ENCODE measurements at places on chromosomes 3 and 15.
A peak's percentile ranks its signal among the peaks of the same experiment; 100 is the strongest.

DNA sequence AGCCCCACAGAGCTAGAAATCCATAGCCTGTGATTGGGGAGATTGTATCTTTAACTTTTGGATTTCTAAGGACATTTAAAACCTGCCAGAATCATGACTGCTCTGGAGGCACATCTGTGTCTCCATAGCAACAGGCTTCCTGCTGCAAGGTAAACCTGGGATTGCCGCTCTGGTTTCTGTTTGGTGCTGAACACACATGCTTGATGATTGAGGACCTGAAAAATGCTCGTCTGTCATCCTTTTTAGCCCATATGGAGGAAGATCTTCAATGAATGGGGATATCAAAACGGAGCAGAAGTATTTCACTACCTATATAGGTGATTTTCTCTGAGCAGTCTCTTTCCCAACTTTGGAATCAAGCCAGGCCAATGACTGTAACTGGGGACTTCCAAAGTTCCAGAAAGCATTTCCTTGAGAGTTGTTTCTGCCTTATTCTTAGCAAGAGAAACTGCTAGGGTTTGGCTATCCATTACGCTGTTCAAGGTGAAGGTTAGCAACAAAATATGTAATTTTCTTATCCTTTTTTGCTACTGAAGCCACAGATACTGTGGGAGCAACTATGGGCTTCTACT, 96.5 kb upstream of the TNIK start:
- no peak for DNase-seq

- DNase-seq: no peak
Observed at GRCh38 chr3:49553324-49553691, 969 bp upstream of the BSN start.

DNA sequence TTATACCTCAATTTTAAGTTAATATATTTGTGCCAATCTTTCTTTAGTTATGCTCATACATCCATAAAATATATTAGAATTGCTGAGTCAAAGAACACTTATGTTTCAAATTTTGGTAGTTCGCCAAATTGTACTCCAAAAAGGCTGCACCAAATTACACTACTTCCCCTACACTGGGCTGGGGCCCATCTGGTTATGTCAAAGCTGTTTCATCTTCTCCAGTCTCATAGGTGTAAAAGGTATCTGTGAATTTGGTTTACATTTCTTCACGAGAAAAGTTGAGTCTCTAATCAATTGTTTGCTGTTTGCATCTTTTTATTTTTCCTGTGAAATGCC, 706 bp downstream of the FSIP1 start:
- no peak for DNase-seq

GRCh38 chr15:66580643-66581042, 14.8 kb upstream of the LCTL start:
- no peak for DNase-seq

DNA sequence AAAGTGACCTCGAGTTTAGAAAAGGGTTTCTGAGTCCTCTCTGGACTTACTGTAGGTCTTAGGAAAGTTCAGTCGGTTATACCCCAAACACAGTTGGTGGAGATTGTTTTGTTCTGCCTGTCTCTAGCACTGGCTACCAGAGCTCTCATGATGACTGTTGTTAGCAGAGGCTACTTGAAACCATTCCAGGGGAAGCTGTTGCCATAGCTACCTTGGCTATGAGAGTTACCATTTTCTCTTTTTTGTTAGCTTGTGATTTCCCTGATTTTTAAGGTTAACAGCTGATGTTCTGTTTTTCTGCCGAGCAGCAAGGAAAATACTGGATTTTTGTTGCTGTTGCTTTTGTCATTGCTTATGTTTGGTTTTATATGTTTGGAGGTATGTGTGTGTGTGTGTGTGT, 26.7 kb downstream of the ABHD2 start:
- no peak for DNase-seq

- DNase-seq: no peak
Observed at GRCh38 chr3:120025520-120025919, 68.7 kb downstream of the GSK3B start.

- DNase-seq: no peak
Observed at GRCh38 chr3:188261011-188261410, 107.1 kb downstream of the LPP start.

DNA sequence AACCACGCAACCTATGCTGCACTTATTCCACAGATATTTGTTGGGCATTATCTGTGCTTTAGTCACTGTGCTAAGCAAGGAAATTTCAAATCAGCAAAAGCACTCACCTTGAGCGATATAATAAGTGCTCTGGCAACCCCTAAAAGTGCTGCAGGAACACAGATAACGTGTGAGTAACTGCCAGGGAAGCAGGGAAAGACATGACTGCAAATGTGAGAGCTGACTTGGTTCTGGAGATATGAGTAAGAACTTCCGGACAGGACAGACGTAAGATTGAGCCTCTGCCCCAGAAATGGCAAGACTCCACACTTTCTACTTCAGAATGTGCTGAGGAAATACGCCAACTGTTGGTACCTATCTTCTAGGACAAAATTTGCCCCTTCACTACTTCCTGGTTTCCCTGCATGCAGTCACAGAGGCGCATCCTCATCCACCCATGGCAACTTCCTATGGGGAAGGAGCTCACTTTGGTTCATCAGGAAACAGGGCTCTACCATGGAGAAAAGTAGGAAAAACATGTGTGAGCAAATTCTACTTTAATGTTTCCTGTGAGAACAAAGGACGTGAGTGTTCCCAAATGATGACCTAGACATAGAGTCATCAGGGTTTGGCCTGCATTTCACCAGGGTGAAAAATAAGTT, 41.7 kb downstream of the AQP9 start:
- DNase-seq: no peak

GRCh38 chr3:50124800-50125178, 30.3 kb upstream of the SEMA3F start:
- DNase-seq: no peak

DNA sequence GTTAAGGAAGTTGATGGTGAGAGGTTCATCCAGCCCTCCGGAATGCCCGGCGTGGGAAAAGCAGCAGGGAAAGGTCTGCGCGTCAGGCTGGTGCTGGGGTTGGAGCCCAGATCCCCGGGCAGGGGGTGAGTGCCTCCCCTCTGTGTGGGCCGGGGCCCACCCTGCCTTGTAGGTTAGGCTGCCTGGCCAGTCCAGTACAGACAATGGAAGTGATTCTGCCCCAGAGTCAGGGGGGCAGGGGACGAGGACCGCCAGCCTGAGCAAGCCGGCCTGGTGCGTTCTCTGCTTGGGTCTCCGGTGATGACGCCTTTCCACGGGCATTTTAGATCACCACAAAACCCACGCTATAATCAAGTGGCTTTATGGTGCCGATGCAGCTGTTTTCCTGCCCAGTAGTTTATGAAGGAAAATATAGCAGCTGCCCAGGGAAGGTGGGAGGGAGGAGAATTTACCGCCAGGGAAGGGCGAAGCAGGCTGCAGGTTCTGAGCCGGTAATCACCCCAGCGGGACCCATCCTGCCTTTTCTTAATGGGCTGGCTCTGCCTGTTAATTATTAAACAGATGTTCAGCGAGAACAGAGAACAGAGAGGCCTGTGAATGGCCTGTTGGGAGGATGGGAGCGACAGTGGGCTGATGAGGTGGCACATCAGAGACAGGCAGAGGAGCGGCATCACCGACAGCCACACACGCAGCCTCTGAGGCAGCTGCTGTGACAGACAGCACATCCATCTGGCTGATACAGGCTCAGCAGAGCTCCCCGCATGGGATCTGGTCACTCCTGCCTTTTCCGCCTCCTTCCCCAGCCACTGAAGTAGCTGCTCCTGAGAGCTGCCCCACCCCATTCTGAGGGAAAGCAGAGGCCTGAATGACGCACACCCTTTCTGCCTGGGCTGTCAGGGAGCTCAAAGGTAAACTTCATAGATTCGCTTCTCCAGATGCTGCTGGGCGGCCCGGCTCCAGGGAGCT, 35.2 kb downstream of the BDH1 start:
- peak; percentile 50 for DNase-seq

- DNase-seq: peak; percentile 42
Observed at GRCh38 chr3:50205413-50206276, 574 bp downstream of the SLC38A3 start.

DNA sequence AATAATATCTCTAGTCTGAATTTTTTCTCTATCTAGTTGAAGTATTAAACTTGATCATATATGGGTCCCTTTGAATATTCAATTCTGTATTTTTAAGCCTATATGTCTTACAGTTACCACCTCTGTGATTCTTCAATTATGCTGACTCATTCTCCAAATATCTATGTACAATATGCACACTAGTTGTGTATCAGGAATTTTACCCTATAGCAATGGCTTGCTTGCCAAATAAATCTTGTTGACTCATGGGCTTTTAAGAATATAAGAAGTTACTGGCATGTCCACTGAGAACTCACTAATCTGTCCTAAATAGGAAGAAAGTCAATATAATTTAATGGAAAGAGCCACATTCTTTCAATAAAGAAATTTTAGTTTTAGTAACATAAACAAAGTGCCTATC, 656.3 kb downstream of the RBMS3 start:
- no peak for DNase-seq

GRCh38 chr3:156024904-156025533, 95.4 kb upstream of the KCNAB1 start:
- DNase-seq: no peak

GRCh38 chr15:74827614-74828013, 1.2 kb downstream of the CPLX3 start:
- no peak for DNase-seq

DNA sequence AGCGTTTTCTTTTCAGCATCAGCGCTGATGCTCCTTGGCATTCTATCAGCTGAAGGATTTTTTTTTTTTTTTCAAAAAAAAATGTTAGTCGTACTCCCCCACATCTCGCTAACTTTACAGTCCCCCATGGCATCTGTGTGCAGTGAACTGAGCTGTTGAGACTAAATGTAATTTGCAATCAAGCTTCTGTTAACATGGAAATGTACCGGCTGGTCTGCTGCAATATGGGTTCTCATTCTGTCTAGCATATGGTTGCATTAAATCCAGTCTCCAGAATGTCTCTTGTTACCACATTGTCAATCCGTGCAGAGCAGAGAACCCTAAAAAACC, 32.2 kb upstream of the TPRG1 start:
- DNase-seq: no peak

GRCh38 chr3:192827863-192828594, 89.6 kb downstream of the MB21D2 start:
- DNase-seq: no peak

DNA sequence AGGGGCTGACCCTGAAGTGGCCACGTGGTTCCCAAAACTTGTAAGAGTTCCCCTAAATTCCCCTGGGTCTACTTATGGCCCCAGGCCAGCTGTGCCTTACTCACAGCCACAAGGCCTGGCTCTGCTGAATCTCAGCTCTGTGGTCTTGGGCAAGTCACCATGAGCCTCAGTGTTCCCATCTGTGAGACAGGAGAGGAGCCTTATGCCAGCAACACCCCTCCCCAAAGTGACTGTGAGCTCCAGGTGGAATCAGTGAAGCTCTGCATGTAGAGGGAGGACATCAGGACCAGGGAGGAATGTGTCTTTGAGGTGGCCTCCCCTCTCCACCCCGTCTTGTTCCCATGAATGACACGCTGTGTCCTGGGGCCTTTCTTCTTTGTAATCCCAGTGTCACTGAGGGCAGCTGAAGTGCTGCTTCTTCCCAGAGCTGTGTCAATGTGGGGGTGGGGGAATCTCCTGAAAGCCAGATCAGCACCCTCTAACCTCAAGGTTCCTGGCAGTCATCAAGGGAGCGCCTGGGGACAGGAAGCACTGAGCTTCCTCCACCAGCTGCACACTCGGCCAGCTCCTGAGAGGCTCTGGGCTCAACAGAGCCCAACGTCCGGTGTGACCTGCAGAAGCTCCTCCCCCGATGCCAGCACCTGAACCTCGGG, 258.9 kb downstream of the UACA start:
- DNase-seq: no peak

DNA sequence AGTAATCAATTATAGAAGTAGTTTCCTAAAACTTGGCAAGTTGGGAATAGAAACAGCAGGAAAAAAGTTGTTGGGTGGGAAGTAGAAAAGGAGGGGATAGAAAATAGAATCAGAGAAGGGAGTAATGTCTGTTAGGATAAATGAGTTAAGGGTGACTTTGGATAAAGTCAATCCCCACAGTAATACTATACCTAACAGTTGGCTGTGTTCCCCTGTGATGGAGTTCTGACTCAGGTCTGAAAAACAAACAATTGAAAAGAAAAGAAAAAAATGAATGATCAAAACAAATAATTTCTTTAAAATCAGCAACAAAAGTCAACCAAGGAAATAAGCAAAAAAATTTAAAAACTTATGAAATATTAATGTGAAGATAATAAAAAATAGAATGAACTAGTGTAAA, 50.3 kb downstream of the EMC4 start:
- DNase-seq: no peak

DNA sequence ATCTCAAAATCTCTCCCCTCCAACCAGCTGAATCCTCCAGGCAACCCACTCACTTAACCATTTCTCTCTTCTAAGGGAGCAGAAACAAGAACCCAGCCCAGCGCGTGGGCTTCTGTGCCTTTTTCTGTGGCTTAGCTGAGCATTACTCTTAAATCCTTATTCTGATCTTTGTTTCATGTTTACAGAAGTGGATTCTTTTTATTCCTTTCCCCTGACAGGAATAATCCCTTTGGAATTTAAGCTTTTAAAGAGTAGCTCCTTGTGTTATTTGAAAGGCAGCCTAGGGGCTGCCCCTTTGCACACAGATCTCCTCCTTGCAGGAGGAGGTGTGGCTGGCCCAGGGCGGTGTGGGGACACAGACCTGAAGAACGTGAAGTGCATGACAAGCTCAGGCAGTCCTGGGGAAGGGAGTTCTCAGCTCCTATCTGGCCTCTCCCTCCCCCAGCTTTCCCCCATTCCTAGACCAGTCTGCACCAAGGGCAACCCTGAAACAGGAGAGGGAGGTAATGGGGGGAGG, 77.1 kb upstream of the UBE2E1 start:
- DNase-seq: no peak

DNA sequence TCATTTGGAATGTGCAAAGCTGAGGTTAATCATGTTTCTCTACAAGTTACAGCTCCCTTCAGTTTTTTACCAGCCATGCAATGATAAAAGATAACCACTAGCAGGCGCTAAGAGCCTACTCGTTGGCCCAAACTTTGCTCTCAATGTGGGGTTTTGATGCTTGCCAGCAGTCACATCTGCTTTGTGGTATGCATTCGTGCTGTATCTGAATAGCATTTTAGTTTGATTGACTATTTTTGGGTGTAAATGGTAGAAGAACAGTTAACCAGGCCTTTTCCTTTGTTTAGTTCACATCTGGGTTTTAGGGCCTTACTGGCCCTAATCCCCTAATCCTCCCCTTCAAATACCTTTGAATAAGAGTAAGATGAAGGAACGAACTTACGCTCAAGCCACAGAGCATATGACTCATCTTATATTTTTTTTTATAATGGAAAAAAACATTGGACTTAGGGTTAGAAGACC, 4.4 kb upstream of the CLDN11 start:
- DNase-seq: peak; percentile 83

GRCh38 chr3:14663396-14664135, 11.4 kb upstream of the C3orf20 start:
- no peak for DNase-seq

- no peak for DNase-seq
Observed at GRCh38 chr3:194782698-194783404, 97.2 kb downstream of the FAM43A start.

Measured in globus pallidus (tissue), 1 donor.